ENCODE measurements at places on chromosomes 7 and 10.

- no peak for DNase-seq
Observed at GRCh38 chr10:126021833-126022500, 125.6 kb downstream of the FANK1 start.

DNA sequence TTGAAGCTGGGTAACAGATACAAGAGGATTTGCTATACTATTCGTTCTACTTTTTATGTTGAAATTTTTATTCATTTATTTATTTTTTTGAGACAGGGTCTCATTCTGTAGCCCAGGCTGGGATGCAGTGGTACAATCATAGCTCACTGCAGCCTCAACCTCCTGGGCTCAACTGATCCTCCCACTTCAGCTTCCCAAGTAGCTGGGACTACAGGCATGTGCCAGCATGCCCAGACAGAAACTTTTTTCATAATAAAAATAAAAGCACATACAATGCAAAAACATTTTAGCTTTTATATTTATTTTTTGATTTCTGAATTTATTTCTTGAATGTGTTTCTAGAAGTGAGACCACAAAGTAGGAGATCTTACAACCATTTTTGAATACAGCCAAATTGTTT lies 71.2 kb downstream of the FANK1 start:
- no peak for DNase-seq

- DNase-seq = no peak
Observed at GRCh38 chr10:3995302-3996210, 210.5 kb upstream of the KLF6 start.

GRCh38 chr7:39186131-39186530 lies 208.4 kb downstream of the POU6F2 start:
- no peak for DNase-seq

GRCh38 chr10:122845783-122846332 lies at the start of gene CUZD1:
TSS of gene CUZD1 (minus strand) at chr10:122845857. CDS start at chr10:122845843, 14 bp downstream.
- no peak for DNase-seq

DNA sequence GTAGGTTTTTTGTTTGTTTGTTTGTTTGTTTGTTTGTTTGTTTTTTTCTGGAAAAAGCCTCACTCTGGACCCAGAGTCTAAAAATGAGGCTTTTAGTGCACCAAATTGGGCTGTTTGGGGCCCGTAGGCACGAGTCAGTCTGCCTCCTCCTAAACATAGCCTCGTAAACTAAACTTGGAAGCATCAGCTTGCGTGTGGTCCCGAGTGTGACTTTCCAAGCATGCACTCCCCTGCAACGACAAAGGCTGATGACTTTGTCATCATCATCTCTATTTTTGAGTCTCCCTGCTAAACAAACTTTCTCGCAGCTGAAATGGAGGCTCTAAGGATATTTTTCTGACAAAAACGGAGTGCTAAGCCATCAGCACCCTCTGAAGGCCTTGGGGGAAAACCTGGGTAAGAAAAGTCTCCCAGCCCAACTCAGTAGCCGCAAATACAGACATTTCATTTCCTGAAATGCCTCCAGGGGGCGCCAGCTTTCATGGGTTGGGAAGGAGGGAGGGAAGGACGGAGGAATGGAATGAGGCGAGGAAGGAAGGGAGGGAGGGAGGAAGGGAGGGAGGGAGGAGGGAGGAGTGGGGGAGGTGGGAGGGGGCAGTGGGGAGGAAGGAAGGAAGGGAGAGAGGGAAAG lies 245.9 kb downstream of the KCNMA1 start:
- DNase-seq = no peak

DNA sequence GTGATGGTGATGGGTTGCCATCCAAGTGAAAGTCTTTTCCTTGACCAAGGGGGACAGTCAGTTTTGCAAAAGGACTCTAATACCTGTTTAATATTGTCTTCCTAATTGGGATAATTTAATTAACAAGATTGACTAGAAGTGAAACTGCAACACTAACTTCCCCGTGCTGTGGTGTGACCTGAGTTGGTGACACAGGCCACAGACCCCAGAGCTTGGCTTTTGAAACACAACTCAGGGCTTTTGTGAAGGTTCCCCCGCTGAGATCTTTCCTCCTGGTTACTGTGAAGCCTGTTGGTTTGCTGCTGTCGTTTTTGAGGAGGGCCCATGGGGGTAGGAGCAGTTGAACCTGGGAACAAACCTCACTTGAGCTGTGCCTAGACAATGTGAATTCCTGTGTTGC lies 6.9 kb downstream of the PPIF start:
- DNase-seq = no peak

- no peak for DNase-seq
Observed at GRCh38 chr10:33388382-33388781, 53.9 kb upstream of the NRP1 start.

DNA sequence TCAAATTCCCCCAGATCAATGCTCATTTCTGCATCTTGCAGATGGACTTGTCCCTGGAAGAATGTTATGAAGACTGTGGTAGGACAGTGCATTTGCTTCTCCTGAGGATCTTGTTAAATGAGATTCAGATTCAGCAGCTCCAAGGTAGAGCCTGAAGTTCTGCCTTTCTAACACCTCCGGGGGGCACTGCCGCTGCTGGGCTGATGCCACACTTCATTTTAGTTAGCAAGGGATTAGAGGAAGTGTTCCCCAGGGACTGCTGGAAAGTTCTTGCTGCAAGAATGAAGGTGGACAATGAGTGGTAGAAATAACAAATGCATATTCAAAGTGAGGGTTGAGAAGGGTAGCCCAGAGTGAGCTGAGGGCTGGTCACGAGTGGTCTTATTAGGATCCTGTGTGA lies 434.3 kb upstream of the AKR1E2 start:
- no peak for DNase-seq

GRCh38 chr7:15816835-15817426 lies 130.4 kb upstream of the MEOX2 start:
- no peak for DNase-seq

DNA sequence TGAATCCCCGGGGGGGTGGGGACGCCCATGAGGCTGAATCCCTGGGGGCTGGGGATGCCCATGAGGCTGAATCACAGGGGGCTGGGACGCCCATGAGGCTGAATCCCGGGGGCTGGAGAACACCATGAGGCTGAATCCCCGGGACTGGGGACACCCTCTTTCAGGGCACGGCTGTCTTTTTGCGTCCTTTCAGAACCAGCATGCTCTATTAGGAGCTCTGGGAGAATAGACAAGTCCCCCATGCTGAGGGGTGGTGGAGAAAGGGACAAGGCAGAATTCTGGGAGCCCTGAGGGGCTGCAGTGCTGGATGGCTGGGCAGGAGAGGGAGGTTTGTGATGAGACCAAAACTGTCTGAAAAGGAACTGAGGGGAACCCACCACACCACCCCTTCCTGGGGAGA lies 257.3 kb upstream of the TCERG1L start:
- DNase-seq = no peak

GRCh38 chr7:74104702-74105101 lies 21.1 kb downstream of the LIMK1 start:
- peak; percentile 86 for DNase-seq

- DNase-seq = no peak
Observed at GRCh38 chr7:157306846-157307838, 29.7 kb upstream of the DNAJB6 start.

DNA sequence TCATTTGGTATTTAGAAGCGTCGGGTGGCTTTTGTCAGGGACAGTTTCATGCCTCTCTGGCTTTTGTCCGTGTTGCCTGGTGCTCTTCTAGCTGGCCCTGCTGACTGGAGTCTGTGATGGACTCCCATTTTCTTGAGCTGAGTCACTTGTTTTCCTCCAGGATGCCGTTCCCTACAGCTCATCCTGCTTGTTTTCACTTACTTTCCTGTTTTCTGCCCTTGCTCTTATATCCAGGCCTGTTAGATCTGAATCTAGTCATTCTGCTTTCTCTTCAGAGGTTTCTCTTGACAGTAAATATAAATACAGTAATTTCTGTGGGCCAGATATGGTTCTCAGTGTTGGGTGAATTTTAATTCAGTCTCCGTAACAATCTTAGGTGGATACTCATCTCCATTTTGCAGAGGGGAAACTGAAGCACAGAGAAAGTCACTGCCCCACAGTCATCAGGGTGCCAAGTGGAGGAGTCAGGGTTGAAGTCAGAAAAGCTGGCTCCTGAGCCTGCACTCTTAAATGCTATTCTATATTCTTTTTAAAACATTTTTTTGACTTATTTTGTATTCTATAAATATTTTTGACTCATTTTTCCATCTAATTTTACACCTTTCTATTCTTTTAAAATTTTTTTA lies 85.4 kb downstream of the CCNY start:
- DNase-seq = no peak

DNA sequence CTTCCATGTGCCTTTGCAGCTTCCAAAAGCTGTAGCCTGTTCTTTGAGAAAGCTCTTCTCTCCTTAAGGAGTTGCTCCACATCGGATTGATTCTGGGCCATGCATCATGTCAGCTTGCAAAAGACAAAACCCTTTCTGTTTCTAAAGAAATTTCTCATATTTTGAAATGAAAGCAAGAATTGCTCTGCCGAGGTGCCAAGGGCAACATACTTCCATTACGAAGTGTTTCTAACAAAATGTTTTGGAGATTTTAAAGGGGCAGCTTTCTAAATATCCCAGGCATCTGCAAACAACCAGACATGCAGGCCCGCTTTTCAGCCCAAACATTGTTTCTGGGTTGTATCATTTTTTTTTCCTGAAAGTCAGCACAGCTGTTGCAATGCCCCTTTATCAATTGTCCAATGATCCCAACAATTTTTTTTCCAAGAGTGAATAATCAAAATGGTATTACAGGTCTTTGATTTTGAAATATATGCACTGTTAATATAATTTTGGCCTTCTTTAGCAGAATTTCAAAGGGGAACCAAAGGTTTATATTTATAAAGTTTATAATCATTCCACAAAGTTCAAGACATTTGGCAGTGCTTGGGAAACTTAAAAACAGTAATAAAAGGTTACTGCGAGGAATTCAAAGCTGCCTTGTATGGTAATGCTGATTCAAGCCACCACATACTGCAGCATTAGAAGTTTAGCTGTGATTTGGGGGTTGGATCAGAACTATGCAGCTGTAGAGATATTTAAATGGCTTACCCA lies 61.0 kb downstream of the TES start:
- no peak for DNase-seq

DNA sequence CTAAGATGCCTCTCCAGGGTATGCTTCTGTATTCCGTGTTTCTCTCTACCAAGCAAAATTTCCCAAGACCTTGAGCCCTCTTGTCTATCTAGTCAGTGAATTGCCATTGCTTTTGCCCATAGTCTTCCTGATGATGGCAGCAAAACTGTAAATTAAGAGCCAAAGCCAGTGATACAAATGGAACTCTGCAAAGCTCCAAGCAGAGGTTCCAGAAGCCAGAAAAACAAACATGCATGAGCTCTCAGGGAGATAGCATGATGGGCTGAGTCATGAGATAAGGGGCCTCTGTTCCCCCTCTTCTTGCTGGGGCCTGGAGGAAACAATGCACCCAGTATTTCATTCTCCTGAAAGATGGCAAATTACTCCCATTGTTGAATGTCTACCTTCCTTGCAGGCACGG lies 24.7 kb downstream of the LSMEM1 start:
- no peak for DNase-seq

DNA sequence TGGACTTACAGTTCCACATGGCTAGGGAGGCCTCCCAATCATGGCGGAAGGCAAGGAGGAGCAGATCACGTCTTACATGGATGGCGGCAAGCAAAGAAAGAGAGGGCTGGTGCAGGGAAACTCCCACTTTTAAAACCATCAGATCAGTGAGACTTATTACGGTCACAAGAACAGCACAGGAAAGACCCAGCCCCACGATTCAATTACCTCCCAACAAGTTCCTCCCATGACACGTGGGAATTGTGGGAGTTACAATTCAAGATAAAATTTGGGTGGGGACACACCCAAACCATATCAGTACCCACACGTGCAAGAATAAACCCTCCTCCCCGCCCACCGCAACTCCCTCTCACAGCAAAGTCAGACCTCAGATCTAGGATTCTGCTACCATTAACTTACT lies 4.5 kb upstream of the AIFM2 start:
- no peak for DNase-seq

DNA sequence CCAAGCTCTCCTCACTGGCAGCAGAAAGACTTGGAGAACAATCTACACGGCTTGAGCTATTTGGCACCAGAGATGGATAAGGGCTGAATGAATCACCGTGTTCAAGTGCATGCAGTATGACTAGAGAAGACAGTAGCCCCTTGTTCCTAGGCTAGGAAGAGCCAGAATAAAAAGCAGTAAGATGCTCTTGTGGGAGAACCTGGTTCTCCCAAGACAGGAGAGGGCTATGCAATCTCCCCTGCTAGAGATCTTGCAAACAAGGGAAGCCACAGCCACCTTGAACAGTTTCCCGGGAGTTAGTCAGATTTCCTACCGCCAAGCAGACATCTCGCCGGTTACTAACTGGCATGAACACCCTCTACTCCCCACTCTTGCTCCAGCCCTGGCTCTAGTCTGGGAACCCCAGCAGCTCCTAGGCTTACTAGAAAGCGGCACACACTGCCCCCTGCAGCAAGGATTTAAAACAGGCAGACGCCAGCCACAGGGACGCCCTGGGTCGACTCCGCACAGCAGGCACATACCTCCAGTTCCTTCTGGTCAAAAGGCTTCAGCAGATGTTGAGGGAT lies 107.3 kb downstream of the SMURF1 start:
- DNase-seq = no peak

GRCh38 chr7:32062150-32062549 lies 8.1 kb downstream of the PDE1C start:
- DNase-seq = no peak

DNA sequence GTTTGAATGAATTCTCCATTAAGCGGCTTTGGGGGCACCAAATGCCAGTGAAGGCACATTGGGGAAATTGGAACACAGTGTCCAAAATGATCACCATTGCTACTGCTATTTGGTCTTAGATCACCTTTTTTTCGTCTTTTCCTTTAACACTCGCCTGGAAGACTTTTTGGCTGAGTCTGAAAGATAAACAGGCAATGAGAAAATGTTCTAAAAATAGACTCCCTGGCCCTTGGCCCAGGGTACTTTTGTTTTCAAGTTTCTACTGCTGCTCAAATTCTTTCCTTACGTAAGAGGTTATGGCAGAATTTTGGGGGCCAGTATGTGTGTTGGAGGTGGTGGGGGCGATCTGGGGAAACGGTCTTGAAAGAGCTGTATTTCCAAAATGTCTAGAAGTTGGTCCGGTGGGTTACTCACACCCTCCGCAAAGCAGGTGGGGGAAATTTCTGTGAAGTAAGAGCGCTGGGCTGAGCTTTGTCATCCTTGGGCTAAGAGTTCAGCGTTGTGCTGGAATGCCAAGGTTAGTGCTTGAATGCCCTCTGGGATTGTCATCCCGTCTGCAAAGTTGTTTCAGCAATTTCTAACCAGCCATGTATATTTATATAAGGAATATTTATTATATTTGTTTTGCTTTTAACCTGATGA lies 1.3 kb upstream of the ITPRIP start:
- no peak for DNase-seq

DNA sequence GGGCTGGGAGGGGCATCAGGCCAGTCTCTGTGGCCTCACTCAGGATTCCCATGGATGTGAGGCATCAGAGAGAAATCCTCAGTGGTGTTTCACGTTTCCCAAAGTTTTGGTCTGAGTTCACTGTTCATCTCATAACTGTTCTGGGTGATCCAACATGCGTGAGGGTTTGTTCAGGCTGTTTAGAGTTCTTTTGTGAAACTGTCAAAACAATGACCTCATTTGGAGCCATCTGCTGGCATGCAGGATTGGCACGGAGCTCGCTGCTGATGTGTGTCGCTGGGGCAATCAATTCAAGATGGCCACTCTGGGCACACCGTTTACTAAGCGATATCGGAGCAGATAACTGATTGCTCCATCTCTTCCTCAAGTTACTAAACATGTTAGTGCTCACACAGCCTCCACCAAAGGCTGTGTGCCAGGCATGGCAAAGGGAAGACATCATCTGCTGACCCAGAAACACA lies 365.6 kb downstream of the WDR11 start:
- no peak for DNase-seq
